COLO829 (cell line): ENCODE measurements at places on chromosomes 6 and 20.

DNA sequence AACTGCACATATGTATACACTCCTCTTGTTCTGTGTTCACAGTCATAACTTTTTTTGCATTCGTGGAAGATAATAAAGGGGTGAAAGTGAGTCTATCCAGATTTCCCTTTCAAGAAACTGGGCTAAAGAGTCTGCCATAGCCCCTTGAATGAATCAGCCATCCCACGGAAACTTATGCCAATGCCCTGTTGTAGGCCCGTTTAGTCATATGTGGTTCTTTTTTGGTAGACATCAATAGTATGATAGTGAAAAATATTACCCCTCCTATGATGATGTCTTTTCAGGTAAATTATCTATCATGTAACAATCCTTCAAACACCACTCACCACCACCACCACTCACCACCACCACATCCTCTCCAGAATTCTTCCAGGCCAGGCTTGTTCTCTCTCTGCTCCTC lies 99.9 kb upstream of the MYLIP start:
- no peak for DNase-seq

DNA sequence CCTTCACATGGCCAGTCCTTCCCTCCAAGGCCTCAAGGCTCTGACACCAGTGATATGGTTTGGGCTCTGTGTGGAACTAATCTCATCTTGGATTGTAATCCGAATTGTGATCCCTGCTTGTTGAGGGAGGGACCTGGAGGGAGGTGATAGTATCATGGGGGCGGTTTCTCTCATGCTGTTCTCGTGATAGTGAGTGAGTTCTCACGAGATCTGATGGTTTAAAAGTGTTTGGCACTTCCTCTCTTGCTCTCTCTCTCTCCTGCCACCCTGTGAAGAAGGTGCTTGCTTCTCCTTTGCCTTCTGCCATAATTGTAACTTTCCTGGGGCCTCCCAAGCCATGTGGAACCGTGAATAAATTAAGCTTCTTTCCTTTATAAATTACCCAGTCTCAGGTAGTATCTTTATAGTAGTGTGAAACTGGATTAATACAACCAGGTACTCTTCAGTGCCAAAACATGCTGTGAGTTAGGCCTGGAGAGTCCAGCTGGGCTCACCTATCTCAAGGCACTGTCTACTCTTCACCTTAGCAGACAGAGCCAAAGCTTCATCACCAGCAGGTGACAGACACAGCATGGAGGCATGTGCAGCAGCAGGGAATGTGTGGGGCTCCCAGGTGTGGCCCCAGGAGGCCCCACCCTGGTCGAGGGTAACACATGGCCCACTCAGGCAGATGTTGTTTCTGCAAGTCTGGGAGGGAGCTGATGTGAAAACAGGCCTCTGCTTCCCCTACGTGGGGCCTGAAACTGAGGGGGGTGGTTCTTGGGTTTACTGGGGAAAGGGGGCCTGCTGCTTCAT lies 97.5 kb upstream of the CDYL start:
- no peak for DNase-seq

GRCh38 chr20:31569163-31570020 lies 35.7 kb upstream of the ID1 start:
- DNase-seq = no peak

GRCh38 chr6:145539831-145540230 lies 195.5 kb downstream of the EPM2A start:
- DNase-seq = no peak

GRCh38 chr20:63100174-63100925 lies 93.6 kb upstream of the BHLHE23 start:
- DNase-seq = no peak

DNA sequence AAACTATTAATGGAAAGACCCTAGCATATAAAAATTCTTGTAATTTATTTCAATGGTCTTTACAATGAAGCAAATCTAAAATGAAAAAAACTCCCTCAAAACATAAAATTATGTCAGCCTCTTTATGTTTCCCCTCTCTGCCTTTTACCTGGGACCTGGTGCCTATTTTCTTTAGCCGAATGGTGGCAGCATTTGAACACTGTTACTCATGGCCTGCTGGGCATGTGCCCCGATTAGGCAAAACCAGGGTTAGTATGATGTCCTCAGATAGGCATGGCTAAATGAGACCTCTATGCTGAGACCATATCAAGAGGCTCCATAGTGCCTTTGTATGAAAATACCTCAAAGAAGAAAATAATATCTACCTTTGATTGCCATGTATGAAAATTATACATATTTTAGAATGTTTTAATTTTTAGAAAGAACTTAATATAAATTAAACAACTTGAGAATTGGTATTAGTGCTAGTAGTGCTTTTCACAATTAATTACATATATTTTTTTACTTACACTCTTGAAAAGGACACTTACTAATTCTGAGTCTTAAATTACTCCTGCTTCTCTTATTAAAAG lies 22.5 kb upstream of the C6orf58 start:
- peak; percentile 28 for DNase-seq

DNA sequence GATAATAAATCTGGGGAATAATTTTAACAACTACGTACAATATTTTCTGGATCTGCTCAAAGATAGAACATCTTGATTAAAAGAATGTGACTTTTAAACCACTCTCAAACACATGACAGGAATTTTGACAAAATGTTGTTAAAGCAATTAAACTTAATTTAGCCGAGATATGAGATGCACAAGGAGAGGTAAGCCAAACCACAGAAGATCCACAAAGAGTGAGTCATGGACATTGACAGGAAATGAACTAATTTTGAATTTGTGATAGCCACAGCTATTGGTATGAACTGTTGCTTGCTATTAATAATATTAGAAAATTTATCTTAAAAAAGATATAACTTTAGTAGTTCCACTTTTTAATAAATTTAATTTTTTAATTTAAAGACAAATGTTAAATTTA lies 27.8 kb upstream of the VGLL2 start:
- DNase-seq = peak; percentile 2

DNA sequence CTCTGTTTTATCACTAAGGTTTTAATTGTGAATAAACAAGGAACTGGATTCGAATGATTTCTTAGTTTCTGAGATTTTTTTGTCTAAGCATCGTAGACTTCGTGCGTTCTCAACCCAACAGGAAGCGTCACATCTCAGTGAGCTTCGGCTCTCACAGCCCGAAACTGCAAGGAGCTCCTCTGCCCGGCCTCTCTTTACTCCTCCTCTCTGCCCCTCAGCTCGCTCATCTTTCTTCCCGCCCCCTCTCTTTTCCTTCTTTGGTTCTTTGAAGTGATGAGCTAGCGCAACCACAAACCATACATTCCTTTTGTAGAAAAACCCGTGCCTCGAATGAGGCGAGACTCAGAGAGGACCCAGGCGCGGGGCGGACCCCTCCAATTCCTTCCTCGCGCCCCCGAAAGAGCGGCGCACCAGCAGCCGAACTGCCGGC lies 480 bp upstream of the NT5E start:
- DNase-seq = no peak

GRCh38 chr6:87858440-87858839 lies 156.4 kb upstream of the AKIRIN2 start:
- no peak for DNase-seq

DNA sequence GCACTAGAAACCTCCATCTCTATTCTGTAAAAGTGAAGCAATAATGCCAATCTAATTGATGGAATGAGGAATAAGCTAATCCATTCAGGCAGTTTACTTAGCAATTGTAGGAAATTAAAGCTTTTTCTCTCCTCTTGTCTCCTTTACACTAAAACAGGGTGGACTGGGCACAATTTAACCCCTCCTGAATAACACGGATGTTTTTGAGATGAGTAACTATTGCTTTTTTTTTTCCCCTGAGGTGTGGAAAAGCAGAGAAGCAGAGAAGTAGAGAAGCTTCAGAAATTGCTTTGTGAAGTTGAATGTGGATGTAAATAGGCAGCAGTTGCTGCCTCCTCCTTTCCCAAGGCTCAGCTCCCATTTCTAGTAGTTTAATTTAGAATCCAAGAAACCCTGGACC lies 40.0 kb upstream of the GCNT2 start:
- no peak for DNase-seq

GRCh38 chr20:1326031-1326930 lies 2.7 kb downstream of the SDCBP2 start:
- peak; percentile 39 for DNase-seq

GRCh38 chr6:98833057-98833306 lies 1.4 kb upstream of the POU3F2 start:
- DNase-seq = no peak

- no peak for DNase-seq
Measured at GRCh38 chr6:52513464-52513863, 63.4 kb downstream of the TRAM2 start.

GRCh38 chr6:92460133-92460532 lies 959.2 kb downstream of the EPHA7 start:
- DNase-seq = no peak

DNA sequence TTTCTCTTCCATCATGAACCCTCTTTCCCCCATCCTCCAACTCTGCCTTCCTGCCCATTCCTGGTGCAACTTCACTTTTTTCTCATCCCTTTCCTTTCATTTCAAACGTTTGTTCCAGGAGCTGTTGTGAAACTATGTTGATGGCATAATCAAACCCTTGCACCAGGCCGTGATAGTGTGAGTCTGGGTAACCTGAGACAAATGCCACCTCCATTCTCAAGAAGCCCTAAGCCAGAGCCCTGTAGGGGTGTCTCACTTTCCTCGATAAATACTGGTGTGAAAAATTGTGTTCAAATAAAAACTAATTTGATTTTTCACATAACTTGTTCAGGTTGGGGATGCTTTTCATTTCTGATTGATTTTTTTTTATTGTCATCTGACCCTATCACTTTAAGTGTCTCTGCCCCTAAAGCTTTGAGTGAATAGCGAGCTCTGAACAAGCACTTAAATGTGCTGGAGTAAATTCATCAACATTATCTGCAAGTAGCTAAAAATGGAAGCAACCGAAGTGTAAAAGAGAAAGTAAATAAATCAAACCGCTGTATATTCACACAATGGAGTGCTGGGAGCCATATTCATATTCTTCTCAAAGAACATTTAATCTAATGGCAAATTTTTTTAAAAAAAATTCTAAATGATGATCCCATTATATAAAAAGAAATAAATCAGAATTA lies 303.1 kb upstream of the CDYL start:
- DNase-seq = no peak

DNA sequence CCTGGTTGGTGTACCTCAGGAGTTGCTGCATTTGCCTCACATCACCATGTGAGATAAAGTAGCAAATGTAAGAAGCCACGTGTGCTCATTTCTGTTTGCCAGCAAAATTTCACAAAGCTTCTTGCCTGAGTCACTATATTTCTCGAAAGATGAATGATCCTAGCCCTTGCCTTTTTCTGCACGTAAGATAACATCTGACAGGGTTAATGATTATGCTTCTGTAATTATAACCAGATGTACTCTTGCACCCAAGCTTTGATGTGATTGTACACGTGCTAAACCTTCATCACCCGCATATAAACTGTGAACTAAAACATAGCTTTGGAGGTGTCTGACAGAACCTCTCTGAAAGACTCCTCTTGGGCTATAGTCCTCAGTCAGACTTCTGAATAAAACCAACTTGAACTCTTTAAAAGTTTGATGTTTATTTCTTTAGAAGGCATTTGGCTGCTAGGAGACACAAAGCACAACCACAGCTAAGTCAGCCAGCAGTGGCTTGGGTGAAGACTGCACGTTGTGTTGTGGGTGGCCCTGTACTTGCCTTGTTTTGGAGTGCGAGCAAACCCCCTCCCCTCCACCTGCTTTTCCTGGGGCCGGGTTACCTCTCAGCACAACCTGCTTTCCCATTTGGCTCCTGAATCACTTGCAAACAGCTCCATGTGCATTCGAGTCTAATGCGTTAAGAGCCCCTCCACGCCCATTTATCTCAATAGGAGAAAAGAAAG lies 19.3 kb downstream of the PROKR2 start:
- no peak for DNase-seq

DNA sequence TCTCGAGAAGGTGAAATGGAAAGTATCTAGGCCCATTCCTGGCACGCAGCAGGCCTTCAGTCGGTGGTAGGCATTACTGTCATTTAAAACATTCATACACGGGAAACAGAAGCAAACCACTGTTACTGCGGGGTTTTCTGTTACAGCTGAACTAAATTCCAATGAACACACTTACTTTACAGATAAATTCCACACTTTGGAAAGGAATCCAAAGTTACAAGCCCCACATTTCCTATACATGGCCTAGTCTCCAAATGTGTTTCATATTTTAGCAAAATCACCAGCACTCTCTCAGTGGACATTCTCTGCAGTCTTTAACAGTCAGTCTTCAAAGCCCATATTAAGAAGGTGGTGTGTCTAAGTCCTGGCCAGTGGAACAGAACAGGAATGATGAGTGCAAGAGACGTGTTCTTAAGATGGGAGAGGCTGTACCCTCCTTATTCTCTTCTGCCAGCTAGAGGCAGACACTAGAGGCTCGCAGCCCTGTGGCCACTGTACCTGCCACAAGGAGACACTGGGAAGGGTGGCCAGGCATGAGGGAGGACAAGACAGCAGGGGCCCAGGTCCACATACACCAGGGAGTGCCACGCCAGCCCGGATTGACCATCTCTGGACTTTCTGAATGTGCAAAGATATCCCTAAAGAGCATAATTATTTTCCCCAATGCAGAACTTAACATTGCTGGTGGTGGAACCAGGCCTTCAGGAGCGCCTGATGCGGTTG lies 76.4 kb downstream of the CDC5L start:
- DNase-seq = no peak

- DNase-seq = no peak
Measured at GRCh38 chr20:38842558-38842981, 37.1 kb downstream of the PPP1R16B start.

- no peak for DNase-seq
Measured at GRCh38 chr6:128000363-128000762, 99.5 kb upstream of the THEMIS start.
